ENCODE measurements at places on chromosomes 7 and 10. TPM values are rescaled to one million over a fixed set of nuclear protein-coding genes. Genes with fewer than 3 reads are reported as not detected.

The PTN gene
- total RNA-seq = 34.1 TPM

The SLC39A12 gene
- not detected for total RNA-seq

The NEUROD6 gene
- total RNA-seq = not detected

The TUBAL3 gene
- not detected for total RNA-seq

The OR2A12 gene
- total RNA-seq = not detected

The LIPM gene
- total RNA-seq = not detected

The ANLN gene
- 31.0 TPM for total RNA-seq

The NYAP1 gene
- total RNA-seq = 10.5 TPM

The PNLIPRP1 gene
- not detected for total RNA-seq

The PROSER2 gene
- total RNA-seq = 10.5 TPM

The ADK gene
- total RNA-seq = 12.4 TPM

The CDNF gene
- total RNA-seq = 3.8 TPM

The FOXK1 gene
- 47.8 TPM for total RNA-seq

The CALML5 gene
- total RNA-seq = not detected

The DGKI gene
- 0.40 TPM for total RNA-seq

The NXPH1 gene
- total RNA-seq = not detected

The CDK14 gene
- total RNA-seq = 26.3 TPM

The OR13A1 gene
- 0.08 TPM for total RNA-seq

The CEP41 gene
- 24.9 TPM for total RNA-seq

The CCL24 gene
- not detected for total RNA-seq

The GRM8 gene
- total RNA-seq = not detected

The AGBL3 gene
- 0.52 TPM for total RNA-seq

The MYPN gene
- total RNA-seq = 0.13 TPM

The MUC3A gene
- not detected for total RNA-seq

The AOAH gene
- not detected for total RNA-seq

The SPDYE5 gene
- total RNA-seq = not detected

The OR2A1 gene
- total RNA-seq = 0.24 TPM

The GNGT1 gene
- total RNA-seq = not detected

The SBDS gene
- total RNA-seq = 73.4 TPM

The IDI1 gene
- 109 TPM for total RNA-seq

The CD36 gene
- total RNA-seq = 10.8 TPM

The BLNK gene
- total RNA-seq = not detected

The NCAPG2 gene
- 10.5 TPM for total RNA-seq

The ZNF365 gene
- total RNA-seq = 3.4 TPM

The FZD1 gene
- total RNA-seq = 35.7 TPM

The TFEC gene
- total RNA-seq = 0.13 TPM

The CYP2C19 gene
- total RNA-seq = not detected

The MINDY4 gene
- total RNA-seq = 4.2 TPM

The BMPER gene
- total RNA-seq = 7.4 TPM

The MYL10 gene
- not detected for total RNA-seq

The FZD8 gene
- total RNA-seq = 1.8 TPM

The FRMD4A gene
- total RNA-seq = 21.5 TPM

The KCNIP2 gene
- total RNA-seq = 3.6 TPM

The LHFPL3 gene
- total RNA-seq = not detected

The CALHM2 gene
- 20.2 TPM for total RNA-seq

The ANK3 gene
- 3.2 TPM for total RNA-seq

The NPSR1 gene
- not detected for total RNA-seq

The PWWP2B gene
- 7.4 TPM for total RNA-seq

The CDH23 gene
- not detected for total RNA-seq

The MMP21 gene
- not detected for total RNA-seq

The FOXP2 gene
- total RNA-seq = 1.4 TPM

All from epithelial cell of alveolus of lung (primary cell).